ENCODE measurements at places on chromosomes 2 and 18.

DNA sequence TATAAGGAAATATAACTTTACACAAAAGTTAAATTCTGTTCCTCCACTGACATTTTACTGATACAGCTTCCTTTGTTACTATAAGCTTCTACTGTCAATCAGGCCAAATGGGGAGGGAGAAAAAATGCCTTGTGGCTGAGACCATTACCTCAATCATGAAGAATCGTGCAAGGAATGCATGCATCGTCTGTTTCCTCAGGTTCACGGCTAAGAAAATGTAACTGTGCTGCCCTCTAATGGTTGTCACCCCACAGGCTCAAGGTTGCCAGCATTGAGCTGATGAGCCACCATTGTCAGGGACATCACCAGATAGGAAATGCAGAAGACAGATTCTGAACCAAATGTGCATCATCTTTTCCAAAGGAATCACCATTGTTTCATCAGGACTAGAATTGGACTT lies 426.9 kb downstream of the CDH2 start:
- no peak for DNase-seq

- DNase-seq: no peak
Measured at GRCh38 chr2:235055891-235056516, 104.2 kb downstream of the SH3BP4 start.

GRCh38 chr2:216565956-216566355 lies 67.3 kb upstream of the IGFBP2 start:
- DNase-seq: no peak

GRCh38 chr2:220966636-220967035 lies 605.5 kb downstream of the EPHA4 start:
- no peak for DNase-seq

GRCh38 chr2:107932979-107933378 lies 53.3 kb upstream of the SLC5A7 start:
- DNase-seq: no peak

GRCh38 chr2:120905298-120905697 lies 169.6 kb downstream of the GLI2 start:
- no peak for DNase-seq

- DNase-seq: no peak
Measured at GRCh38 chr2:164735309-164735919, 106.2 kb downstream of the COBLL1 start.

DNA sequence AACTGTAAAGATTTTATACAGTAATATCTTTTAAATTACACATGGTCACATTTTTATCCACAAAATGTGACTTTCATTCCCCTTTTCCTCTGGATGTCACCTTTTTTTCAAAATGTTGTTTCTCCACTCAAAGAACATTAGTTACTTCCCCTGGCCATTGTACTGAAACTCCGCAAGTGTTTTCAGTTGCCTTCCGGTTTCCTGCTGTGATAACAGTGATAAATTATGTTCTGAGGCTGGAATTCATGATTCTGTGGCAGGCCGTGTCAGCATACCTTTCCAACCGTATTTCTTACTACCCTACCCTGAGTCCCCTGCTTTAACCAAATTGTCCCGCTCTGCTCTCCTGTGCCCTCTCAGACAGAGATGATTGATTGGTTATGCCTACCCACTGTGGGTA lies 53.5 kb downstream of the MGAT5 start:
- DNase-seq: no peak

DNA sequence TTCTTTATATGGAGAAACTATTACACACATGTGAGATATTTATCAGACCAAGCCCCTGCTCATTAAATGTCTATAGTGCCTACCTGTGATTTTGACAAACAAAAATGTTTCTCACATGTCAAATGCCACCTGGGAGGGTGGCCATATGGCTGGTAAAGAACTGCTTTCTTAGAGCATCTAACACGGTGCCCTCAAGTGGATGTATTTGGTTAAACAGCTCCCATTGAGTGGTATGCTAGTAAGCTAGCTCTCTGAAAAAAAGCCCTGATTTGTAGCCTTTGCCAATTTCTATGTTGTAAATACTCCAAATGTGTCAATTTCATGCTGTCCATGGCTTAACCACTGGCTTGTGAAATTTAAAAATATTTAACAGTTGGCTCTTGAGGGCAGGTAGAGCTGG lies 94.6 kb downstream of the PMAIP1 start:
- no peak for DNase-seq

DNA sequence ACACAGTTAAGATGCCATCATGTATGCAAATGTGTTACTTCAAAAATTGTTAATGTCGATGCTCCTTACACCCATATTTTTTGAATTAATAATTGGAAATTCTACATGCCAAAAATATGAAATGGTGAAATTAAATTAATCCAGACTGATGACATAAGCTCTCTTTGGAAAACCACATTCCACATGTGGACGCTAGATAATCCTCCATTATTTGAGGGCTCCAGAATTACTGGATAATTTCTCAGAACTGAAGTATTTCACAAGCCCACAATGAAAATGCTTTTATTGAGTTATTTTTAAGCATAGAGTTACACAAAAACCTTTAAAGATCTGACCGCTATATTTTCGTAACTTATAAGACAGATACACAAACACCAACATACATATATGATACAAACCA lies 47.8 kb downstream of the FARSB start:
- DNase-seq: no peak

GRCh38 chr18:323253-323622 lies 55.4 kb upstream of the THOC1 start:
- DNase-seq: no peak

- DNase-seq: no peak
Measured at GRCh38 chr2:127310980-127311379, 17.0 kb upstream of the ERCC3 start.

GRCh38 chr2:219782737-219783348 lies 155.4 kb downstream of the SLC4A3 start:
- DNase-seq: no peak

GRCh38 chr2:74264281-74264680 lies 65.9 kb downstream of the MTHFD2 start:
- no peak for DNase-seq

DNA sequence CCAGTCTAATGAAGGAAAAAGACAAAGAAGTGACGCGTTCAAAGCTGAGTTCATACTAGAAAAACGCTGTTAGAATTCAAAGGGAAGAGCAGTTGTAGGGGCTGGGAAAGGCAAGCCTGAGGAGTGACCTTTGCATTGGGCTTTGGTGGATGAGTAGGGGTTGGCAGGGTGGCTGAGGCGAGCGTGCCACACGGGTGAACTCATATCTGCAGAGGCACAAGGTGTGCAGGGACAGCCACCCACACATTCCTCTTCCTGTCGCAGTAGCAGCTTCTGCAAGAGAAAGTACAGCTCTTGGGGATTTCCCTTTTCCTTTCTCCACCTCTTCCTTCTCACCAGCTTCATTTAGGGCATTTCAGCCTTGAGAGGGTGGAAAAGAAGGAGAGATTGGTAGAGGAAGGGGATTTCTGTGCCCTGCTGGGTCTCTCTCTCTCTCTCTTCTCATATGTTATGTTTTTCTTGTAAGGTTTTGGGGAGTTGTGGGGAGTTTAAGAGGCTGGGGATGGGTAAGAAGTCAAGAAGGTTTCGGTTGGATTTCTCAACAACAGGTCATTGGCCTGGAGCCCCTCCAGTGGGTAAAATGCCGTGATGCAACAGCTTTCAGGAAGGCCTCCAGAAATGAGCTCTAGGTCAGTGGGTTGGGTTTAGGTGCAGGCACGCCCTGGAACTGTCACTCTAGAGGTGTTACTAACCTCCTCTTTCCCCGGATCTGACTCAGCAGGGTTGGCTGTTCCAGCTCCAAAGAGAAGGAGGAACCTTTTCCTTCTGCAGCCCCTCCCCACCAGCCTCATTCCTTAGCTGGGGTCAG lies 40.1 kb downstream of the ODC1 start:
- DNase-seq: peak; percentile 71

- DNase-seq: no peak
Measured at GRCh38 chr2:98835831-98836385, 100.1 kb downstream of the CRACDL start.

Measured in stimulated activated CD4-positive, alpha-beta T cell treated with anti-CD3 and anti-CD28 coated beads, Interleukin-2, amount 100 ng/mL, for 24 hours (primary cell).